ENCODE measurements at places on chromosomes 5 and 9. TPM values are rescaled to one million over a fixed set of nuclear protein-coding genes. Genes with fewer than 3 reads are reported as not detected.

The IFNA2 gene
- total RNA-seq = not detected

The PDLIM4 gene
- 15.7 TPM for total RNA-seq

The EIF4EBP3 gene
- total RNA-seq = 1.6 TPM

The OTULINL gene
- total RNA-seq = 0.49 TPM

The PFN3 gene
- total RNA-seq = not detected

The BTNL9 gene
- 0.13 TPM for total RNA-seq
